NCI-H748 treated with DMSO at 0.1 percent for 48 hours (cell line): ENCODE measurements at places on chromosomes 5 and 9.

DNA sequence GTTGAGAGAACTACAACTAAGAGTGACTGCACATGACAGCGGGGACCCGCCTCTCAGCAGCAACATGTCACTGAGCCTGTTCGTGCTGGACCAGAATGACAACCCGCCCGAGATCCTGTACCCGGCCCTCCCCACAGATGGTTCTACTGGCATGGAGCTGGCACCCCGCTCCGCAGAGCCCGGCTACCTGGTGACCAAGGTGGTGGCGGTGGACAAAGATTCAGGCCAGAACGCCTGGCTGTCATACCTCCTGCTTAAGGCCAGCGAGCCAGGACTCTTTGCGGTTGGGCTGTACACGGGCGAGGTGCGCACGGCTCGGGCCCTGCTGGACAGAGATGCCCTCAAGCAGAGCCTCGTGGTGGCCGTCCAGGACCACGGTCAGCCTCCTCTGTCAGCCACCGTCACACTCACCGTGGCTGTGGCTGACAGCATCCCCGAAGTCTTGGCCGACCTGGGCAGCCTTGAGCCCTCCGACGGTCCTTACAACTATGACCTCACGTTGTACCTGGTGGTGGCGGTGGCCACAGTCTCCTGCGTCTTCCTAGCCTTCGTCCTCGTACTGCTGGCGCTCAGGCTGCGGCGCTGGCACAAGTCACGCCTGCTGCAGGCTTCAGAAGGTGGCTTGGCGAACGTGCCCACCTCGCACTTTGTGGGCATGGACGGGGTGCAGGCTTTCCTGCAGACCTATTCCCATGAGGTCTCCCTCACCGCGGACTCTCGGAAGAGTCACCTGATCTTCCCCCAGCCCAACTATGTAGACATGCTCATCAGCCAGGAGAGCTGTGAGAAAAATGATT is 2.1 kb downstream of the PCDHGA7 start:
- DNase-seq, result no peak

GRCh38 chr9:132942541-132943182 is 1.8 kb downstream of the TSC1 start:
- no peak for DNase-seq

- DNase-seq, result no peak
These were observed 517 bp downstream of the KCNN2 start for GRCh38 chr5:114362197-114362976.

GRCh38 chr5:64612344-64612961 is 77.8 kb upstream of the SHISAL2B start:
- peak; percentile 30 for DNase-seq
